Effector CD8-positive, alpha-beta T cell (primary cell): ENCODE measurements at places on chromosomes 4 and X.

- DNase-seq, result no peak
Measured at GRCh38 chr4:125306112-125306511, 8.6 kb upstream of the FAT4 start.

DNA sequence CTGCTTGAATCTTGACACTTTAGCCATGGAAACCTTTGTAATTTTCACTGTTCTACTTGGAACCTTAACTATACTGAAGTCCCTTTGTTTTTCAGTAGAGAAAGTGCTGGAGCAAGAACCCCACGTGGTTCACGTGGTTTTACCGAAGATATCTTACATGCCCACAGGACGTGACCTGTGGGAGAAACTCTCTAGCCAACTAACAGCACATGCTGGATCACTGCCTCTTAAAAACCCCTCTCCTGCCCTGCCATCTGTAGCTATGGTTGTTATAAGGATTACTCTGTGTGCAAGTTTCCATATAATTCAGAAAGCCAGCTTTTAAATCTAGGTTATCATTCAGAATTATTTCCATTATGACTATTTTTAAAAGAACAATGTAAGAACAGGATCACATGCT lies 30.2 kb downstream of the SPANXD start:
- DNase-seq, result no peak

- no peak for DNase-seq
Measured at GRCh38 chrX:116399681-116400080, 36.7 kb upstream of the SLC6A14 start.

- DNase-seq, result no peak
Measured at GRCh38 chrX:15909605-15910004, 55.0 kb upstream of the AP1S2 start.

DNA sequence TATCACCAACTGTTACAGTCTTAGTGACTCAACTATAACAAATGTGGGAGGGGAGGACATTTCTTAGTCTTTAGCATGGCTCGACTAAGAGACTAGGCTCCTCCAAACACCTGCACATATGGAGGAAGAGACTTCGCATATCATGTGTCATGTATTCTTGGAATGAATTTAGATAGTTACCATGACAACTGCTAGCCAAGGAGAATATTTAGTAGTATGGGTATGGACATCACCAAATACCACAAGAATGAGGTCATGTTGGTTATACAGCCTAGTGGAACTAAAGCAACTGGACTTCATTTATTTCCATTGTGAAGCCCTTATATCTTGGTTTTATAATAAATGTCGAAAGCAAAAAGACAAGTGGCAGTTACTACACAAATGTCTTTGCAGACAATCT lies 512.3 kb downstream of the CFAP47 start:
- DNase-seq, result no peak

- no peak for DNase-seq
Measured at GRCh38 chrX:153791104-153791852, 2.9 kb downstream of the IDH3G start.

- DNase-seq, result no peak
Measured at GRCh38 chr4:67659065-67659464, 41.9 kb downstream of the UBA6 start.

DNA sequence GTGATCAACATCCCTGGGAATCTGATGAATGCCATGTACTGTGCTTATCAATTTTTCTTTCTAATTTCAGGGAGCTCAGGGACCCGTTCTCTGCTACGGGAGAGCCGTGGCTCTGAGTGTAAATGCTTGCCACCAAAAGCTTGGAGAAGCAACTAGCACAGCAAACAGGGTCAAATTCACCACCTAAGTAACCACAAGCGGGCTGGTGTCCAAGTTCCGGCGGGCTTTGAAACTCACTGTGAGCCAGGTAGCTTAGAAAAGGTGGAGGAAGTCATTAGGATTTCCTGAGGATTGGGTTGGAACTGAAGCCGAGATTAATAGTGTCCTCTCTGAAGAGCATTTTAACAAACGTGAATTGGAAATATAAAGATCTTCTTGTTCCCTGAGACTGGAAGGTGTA lies 87.2 kb downstream of the CLDN34 start:
- no peak for DNase-seq

- no peak for DNase-seq
Measured at GRCh38 chrX:154734061-154734781, 16.7 kb downstream of the GAB3 start.

- DNase-seq, result no peak
Measured at GRCh38 chrX:147072747-147073146, 258.2 kb upstream of the CXorf51A start.

DNA sequence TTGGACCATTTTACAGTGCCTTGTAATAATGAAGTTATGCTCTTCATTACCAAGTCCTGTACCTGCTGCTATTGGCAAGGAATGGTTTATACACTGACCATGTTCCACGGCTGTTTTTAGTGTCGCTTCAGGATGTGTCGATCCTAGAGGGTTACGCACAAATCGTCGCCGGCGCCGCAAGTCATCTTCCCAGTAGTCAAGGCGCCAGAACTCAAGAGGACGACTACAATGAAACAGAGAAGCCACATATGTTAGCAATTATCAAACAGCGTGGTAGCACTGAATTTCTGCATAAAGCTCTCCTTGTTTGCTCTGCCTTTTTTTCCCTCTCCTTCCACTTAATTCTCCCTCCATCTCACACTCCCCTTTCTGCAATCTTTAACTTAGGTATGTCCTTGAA lies 17.0 kb downstream of the MAB21L2 start:
- DNase-seq, result no peak

DNA sequence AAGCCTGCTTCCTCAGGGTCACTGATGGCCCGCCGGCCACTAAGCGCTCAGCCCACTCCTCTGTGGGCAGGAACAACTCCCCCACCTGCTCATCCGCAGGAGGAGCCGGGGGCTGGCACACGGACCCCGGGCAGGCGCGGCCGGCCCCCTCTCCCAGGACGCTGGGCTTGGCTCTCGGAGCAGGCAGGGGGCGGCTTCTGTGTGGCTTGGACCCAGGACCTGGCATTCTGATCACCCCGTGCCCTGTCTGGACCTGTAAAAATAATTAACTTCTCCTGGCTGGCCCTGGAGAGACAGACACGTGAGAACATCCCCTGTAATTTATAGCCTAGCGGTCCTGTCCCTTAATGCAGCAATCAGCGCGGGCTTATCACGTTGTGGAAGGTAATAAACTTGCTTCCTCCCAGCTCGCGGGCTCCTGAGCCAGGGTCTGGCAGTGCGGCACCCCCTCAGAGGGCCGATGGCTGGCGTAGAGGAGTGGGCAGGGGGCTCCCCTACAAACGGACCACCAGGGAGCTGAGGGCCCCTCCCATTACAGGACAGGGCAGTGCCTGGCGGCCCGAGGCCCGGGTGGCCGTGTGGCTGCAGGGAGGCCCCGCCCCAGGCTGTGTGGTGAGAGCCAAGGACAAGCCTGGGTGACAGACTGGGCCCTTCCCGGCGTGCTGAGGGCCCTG lies 84.5 kb upstream of the NKX1-1 start:
- DNase-seq, result no peak

- DNase-seq, result no peak
Measured at GRCh38 chr4:175280153-175280552, 362.0 kb downstream of the ADAM29 start.

GRCh38 chr4:65805936-65806335 lies 135.6 kb upstream of the EPHA5 start:
- no peak for DNase-seq

DNA sequence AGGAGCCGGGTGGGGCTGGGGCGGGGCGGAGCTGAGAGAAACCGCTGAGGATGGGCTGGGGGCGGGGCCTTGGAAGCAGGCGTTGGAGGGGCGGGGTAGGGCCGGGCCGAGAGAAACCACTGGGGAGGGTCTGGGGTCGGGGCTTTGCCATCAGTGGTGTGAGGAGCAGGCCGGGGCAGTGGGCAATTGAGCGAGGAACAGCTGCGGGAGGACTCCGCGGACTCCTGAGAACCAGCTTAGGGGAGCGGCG lies 1.3 kb upstream of the EOLA2 start:
- no peak for DNase-seq

DNA sequence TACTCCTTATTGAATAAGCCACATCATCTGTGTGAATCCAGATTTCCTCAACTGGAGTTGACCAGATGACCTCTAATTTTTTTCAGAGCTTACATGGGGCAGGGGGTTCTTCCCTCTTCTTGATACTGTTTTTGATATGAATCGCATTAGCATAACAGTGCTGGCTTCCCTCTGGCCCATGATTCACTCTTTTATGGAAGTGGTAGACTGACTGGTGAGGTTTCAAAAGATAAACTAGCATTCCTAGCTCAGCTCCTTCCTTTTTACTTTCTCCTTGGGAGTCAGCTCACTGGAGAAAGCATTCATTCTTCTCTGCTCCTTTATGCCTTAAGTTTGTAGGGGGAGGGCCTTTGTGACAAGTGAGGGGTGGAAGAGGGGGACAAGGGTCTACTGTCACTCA lies 161.0 kb upstream of the FGF13 start:
- DNase-seq, result no peak

GRCh38 chr4:93501946-93502345 lies 326.6 kb upstream of the ATOH1 start:
- no peak for DNase-seq

DNA sequence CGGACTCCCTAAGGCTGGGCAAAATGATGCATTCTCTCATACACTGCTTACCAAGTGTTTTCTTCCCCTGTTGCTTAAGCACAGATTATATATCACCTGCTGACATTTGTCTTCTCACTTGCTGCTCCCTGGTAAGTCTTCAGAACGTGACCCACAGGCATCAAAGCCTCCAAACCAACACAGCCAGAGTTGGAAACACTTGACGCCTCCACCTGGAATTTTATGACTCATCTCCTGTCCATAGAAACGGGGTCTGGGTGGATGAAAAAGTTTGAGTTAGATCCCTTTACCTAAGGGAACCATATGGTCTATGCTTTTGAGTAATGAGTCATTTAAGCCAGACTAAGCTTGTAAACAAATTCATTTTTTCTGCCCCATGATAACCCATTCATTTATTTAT lies 251.6 kb downstream of the USP46 start:
- no peak for DNase-seq

DNA sequence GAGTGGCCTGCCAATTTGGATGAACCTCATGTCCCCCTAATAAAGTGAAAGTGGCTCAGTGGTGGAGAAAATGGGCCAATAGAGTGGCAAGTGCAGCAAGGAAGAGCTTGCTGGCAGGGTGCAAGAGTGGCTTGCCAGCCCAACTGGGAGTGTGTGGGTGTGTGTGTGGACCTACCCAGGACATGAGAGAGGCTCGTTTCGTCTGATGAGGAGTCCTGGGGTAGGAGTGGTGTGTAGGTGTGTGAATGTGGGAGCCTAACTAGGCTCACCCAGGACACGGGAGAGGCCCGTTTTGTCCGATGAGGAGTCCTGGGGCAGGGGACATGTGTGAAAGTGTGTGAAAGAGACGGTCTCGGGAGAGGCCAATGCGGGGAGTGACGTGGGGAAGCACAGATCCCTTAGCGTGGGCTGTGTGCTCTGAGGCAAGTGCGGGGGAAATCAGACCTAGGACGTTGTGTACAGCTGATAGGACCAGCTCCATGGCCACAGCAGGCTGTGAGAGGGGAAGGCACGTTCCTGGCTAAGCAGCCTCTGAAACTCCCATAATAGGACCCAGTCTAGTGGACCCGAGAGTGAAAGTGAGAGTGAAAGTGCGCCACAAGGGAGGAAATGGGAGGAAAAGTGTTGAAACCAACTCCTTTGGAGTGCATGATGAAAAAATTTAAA lies 5.3 kb downstream of the GAGE10 start:
- no peak for DNase-seq

DNA sequence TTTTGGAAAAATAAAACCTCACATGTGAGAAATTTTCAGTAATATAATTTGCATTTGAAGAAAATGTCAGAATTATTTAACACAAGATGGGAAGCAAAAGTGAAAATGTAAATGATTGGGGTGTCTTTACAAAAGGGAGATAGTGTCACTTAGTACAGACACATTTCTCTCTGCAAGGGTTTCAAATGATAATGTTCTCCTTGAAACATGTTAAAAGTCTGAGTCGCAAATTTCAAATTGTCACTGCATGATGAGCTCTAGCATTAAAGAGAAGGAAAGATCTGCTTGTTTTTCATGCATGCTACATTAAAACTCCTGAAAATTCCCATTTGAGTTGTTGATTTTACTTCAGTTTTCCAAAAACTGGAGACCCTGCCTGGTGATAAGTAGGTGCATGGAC lies 122.0 kb upstream of the LDB2 start:
- no peak for DNase-seq

DNA sequence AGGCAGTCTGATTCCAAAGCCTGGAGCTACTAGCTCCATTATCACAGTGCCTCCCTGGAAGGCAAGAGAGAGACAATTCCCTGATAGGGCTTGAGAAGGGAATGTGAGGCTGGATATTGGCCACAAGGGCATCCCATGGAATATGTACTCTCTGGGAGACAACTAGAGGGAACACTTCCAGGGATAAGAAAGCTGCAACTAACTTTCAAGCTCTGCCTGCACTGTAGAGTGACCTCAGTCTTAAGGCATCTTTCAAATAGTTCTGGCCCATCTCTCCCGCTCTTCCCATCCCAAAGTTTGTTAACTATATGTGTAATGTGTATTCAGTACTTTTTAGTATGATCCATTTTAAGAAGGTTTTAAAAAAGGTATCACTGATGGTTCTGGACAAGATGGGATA lies 13.1 kb upstream of the RNF212 start:
- DNase-seq, result no peak

- no peak for DNase-seq
Measured at GRCh38 chrX:150762258-150763165, 69.3 kb downstream of the MTMR1 start.

- DNase-seq, result no peak
Measured at GRCh38 chrX:107878106-107878505, 52.4 kb downstream of the MID2 start.

DNA sequence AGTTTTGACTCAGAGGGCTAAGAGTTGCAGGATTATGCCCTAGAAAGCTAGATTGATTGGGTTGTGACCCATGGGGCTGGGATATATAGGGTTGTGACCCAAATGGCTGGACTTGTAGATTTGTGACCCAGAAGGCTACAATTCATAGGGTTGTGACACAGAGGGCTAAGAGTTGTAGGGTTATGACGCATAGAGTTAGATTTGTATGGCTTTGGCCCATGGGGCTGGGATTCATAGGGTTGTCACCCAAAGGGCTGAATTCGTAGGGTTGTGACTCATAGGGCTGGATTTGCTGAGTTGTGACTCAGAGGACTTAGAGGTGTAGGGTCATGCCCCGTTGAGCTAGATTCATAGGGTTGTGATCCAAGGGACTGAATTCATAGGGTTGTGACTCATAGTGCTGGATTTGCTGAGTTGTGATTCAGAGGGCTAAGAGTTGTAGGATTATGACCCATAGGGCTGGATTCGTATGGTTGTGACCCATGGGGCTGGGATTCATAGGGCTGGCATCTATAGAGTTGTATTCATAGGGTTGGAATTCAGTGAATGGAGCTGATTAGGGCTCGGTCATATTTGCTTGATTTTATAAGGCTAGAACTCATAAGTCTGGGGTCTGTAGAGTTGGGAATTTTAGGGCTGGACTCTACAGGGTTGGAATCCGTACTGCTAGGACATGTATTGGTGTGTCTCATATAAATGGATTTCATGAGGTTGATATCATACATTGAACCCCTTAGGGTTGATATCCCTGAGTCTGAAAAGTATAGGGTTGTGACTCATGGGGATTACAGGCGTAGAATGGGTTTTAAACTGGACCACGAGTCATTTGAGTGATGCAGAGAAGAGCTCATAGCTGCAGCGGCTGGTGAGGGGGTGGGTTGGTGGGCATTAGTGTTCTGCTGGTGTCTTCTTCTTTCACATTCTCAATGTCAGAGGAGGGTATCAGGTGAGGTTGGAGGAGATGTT lies 125.7 kb downstream of the CRLF2 start:
- no peak for DNase-seq

GRCh38 chrX:111354496-111354895 lies 57.5 kb downstream of the DCX start:
- DNase-seq, result no peak
